PC-9 (cell line): ENCODE measurements at places on chromosomes 5 and 9. TPM values are rescaled to one million over a fixed set of nuclear protein-coding genes. Genes with fewer than 3 reads are reported as not detected.

DNA sequence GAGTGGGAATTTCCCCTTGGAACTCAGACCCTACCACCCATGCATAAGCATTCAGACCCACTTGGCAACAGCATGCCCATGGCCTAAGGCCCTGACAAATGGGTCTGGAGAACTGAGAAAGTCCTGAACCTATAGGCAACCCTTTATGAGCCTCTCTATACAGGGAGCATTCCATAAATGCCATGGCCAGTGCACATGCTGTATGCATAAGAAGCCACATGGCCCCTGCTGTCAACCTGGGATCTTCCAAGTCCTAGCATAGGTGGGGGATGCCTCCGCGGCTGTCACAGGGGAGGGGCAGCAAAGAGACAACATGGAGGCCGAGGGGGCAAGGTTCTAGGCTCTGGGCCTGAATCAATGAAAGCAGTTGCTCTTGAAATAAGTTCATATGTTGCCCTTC is 8.2 kb upstream of the NIPAL4 start:
- H3K4me3 ChIP-seq = no peak overlapping the region
- no peak overlapping the region for H3K27ac ChIP-seq
- DNase-seq = no peak
- H3K4me1 ChIP-seq = 0 out of 2 replicates have a peak, but pooled peaks cover 8% of the 10 kb centered on the region
- no peaks in the 10 kb centered on the region for H3K36me3 ChIP-seq

GRCh38 chr5:2093859-2094615 is 211.3 kb upstream of the IRX4 start:
- no peak overlapping the region for H3K4me3 ChIP-seq
- no peaks in the 10 kb centered on the region for H3K36me3 ChIP-seq
- no peak for DNase-seq
- H3K4me1 ChIP-seq = no peaks in the 10 kb centered on the region
- peaks cover 74% of the 10 kb centered on the region for H3K27me3 ChIP-seq

DNA sequence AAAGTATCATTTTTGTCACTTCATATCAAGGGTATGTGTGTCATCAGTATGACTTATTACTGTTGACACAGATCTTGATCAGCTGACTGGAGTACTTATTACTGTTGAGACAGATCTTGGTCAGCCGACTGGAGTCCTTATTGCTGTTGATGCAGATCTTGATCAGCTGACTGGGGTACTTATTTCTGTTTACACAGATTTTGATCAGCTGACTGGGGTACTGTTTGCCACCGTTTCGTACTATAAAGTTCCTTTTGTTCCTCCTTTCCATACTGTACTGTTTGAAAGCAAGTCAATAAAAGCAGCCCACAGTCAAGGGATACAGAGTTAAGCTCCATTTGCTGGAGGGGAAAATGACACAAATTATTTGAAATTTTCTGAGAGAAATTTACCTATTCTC is 347.3 kb downstream of the CDH12 start:
- H3K4me3 ChIP-seq = no peak overlapping the region
- H3K4me1 ChIP-seq = no peaks in the 10 kb centered on the region
- no peaks in the 10 kb centered on the region for H3K27me3 ChIP-seq
- H3K27ac ChIP-seq = no peak overlapping the region
- no peak for DNase-seq

- no peak for DNase-seq
- H3K27ac ChIP-seq = no peak overlapping the region
- peaks cover 36% of the 10 kb centered on the region for H3K27me3 ChIP-seq
- H3K4me3 ChIP-seq = no peak overlapping the region
- H3K4me1 ChIP-seq = no peaks in the 10 kb centered on the region
These were observed 1.4 kb downstream of the OBP2B start for GRCh38 chr9:133207540-133208170.

- H3K27me3 ChIP-seq = no peaks in the 10 kb centered on the region
- H3K27ac ChIP-seq = no peak overlapping the region
- no peak overlapping the region for H3K4me3 ChIP-seq
- no peaks in the 10 kb centered on the region for H3K4me1 ChIP-seq
- peak; percentile 5 for DNase-seq
- no peaks in the 10 kb centered on the region for H3K36me3 ChIP-seq
These were observed 13.1 kb upstream of the IFNA14 start for GRCh38 chr9:21252721-21253547.

Gene CPLANE1
- total RNA-seq = 32.5 and 45.5 TPM in 2 replicates

Gene HRH2
- not detected in 2 replicates for total RNA-seq

Gene RNF183
- 0.92 and 2.3 TPM in 2 replicates for total RNA-seq
